Mammary epithelial cell (primary cell): ENCODE measurements at places on chromosomes 5 and 9. TPM values are rescaled to one million over a fixed set of nuclear protein-coding genes. Genes with fewer than 3 reads are reported as not detected.

DNA sequence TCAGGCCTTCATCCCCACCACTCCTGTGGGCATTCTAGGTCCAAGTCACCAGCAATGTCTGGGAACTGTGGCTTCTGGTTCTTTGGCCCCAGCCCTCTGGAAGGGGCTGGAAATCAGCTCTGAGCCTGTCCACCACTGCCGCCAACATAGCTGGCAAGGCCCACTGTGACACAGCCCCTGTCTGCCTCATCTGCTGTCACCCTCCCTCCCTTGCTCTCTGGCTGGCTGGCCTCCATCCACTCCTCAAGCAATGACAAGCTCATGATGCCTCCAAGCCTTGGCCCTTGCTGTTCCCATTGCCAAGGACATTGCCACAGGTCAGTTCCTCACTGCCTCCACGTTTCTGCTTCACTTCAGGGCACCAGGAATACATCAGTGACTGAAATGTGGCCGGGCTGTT lies 93.7 kb downstream of the LHX2 start:
- no peak for DNase-seq

DNA sequence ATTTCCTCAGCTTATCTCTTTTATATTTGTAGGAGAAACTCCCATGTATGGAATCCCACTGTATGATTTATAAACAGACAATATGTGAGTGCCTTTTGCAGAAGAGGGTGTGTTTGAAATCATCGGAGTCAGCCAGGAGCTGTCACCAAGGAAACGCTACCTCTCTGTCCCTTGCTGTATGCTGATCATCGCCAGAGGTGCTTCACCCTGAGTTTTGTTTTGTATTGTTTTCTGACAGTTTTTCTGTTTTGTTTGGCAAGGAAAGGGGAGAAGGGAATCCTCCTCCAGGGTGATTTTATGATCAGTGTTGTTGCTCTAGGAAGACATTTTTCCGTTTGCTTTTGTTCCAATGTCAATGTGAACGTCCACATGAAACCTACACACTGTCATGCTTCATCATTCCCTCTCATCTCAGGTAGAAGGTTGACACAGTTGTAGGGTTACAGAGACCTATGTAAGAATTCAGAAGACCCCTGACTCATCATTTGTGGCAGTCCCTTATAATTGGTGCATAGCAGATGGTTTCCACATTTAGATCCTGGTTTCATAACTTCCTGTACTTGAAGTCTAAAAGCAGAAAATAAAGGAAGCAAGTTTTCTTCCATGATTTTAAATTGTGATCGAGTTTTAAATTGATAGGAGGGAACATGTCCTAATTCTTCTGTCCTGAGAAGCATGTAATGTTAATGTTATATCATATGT lies 18.0 kb upstream of the CTSL start:
- DNase-seq = no peak

DNA sequence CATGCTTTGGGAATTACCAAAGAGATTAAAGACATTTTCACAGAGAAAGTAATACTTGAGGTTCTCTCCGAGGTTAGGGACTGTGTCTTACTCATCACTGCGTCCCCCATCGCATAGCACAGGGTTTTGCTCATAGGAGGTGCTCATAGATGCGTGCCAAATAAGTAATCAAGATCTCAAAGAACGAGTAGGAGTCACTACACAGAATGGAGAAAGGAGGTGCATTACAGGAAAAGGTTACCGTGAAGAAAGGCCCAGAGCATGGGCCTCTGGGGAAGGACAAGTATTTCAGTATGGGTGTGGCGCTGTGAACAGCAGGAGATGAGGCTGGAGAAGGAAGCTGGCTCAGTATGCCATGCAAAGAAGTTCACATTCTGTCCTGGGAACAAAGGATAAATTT lies 182.4 kb downstream of the ACTL7B start:
- DNase-seq = peak; percentile 64

DNA sequence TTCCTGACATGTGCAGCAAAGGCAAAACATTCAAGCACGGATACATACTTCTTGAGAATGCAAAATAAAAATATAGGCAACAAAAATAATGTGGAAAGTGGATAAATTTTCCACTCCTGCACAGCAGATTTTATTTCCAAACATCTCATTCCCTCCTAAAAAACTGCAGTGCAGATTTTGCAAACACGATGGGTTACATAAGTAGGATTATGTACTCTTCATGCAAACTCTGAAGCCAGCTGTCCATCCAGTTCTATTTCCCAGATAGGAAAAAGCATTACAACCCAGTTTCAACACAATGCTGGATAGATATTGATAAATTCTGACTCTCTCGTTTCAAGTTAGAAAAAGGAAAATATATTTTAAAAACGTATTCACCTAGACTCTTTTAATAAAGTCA lies 52.7 kb upstream of the CCNG1 start:
- no peak for DNase-seq

DNA sequence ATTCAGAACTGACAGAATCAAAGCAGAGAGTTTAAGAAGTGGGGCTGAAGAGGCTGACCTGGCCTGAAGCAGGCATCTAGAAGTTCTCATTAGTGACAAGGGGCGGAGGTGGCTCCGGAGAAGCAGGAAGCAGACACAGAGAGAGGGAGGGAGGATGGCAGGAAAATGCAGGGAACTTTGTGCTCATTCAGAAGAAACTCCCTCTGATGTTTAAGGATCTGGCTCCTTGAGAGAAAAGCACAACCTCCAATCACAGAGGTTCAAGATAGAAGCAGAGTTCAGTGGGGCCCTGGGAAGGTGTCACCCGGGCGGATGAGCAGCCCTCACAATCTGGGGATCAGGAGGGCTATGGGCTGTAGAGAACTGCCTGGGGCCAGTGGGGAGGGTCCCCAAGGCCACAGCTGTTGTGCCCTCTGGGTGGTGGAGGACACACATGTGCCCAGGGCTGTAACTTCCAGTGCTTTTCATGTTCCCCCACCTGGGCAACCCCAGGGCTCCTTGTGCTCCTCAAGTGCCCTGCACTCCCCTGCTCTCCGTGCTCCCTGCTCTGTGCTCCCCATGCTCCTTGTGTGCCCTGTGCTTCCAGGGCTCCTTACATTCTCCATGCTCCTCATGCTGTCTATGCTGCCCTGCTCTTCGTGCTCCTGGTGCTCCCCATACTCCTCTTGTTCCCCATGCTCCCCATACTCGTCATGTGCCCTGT lies 51.4 kb downstream of the TRIP13 start:
- no peak for DNase-seq

GRCh38 chr5:174576042-174576441 lies 148.3 kb upstream of the MSX2 start:
- no peak for DNase-seq

DNA sequence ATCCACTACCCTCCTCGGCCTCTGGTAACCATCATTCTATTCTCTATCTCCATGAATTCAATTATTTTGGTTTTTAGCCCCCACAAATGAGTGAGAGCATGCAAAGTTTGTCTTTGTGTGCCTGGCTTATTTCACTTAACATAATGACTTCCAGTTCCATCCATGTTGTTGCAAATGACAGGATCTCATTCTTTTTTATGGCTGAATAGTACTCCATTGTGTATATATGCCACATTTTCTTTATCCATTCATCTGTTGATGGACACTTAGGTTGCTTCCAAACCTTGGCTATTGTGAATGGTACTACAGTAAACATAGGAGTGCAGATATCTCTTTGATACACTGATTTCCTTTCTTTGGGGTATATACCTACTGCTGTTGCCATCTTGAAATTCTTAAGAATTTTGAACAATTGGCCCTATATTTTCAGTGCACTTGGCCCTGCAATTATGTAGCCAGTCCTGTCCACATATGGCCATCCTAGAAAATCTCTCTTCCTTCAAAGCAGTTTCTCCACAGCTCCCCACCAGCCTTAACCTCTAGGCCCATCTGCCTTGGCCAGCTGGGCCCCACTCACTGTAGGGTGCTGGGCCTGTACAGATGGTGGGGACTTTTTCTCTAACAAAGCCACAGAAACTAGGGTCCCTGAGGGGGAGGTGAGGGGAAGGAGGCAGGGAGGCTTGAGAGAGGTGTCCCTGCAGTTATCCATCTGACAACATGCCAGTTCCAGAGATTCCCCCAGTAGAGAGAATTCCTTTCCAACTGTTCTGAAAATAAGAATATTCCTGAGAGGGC lies 81.9 kb upstream of the LHFPL2 start:
- DNase-seq = no peak

- peak; percentile 46 for DNase-seq
These were observed 21.7 kb downstream of the F2RL2 start for GRCh38 chr5:76601470-76601869.

Gene SPTAN1
- 203 and 257 TPM in 2 replicates for total RNA-seq

DNA sequence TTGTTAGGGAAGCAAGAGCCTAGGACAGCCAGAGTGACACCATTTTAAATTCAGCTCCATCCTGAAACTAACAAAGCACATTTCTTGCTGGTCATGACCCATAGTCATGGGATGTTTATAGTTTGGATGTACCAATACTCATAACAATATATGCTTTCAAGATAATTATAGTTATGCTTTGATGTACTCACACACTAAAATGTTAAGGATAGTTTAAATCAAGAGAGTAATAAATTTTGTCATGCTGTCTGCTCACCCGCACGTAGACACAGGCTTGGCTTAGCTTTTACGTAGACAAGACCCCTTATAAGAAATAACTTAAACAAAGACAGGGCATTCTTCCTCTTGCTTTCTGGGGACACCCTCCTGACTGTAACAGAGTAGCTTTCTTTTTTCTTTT lies 8.9 kb upstream of the STXBP1 start:
- DNase-seq = no peak

Gene GTF2H2
- total RNA-seq = 44.3 TPM

Gene CERCAM
- total RNA-seq = 69.3 TPM

Gene NUTM2F
- total RNA-seq = not detected

DNA sequence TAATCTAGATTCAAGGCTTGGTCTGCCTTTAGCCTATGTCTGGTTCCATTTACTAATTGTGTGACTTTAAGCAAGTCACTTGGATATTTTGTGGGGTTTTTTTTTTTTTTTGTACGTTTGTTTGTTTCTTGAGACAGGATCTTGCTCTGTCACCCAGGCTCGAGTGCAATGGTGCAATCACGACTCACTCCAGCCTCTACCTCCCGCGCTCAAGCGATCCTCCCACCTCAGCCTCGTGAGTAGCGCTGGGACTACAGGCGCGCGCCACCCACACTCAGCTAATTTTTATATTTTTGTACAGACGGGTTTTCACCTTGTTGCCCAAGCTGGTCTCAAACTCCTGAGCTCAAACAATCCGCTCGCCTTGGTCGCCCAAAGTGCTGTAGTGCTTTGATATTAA lies 1.1 kb upstream of the PFDN1 start:
- no peak for DNase-seq

Gene NTRK2
- total RNA-seq = 1.5 TPM

Gene FSTL4
- 3.7 TPM for total RNA-seq

DNA sequence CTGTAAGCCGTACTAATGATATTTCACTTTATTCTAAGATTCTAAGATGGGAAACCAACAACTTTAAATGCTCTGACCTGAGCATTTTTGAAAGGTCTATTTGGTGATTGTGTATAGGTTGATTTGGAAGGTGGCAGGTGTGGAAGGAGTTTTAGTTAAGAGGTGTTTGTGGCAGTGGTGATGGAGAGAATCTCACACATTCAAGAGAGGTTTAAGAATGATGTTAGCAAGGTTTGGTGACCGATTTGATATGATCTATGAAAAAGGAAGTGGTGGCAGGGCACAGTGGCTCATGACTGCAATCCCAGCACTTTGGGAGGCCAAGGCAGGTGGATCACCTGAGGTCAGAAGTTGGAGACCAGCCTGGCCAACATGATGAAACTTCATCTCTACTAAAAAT lies 319.2 kb upstream of the CD180 start:
- no peak for DNase-seq

GRCh38 chr5:135883441-135883840 lies 12.2 kb downstream of the IL9 start:
- DNase-seq = no peak

- DNase-seq = no peak
These were observed 6.3 kb downstream of the MYO10 start for GRCh38 chr5:16929831-16930230.

Gene ORM2
- not detected for total RNA-seq

DNA sequence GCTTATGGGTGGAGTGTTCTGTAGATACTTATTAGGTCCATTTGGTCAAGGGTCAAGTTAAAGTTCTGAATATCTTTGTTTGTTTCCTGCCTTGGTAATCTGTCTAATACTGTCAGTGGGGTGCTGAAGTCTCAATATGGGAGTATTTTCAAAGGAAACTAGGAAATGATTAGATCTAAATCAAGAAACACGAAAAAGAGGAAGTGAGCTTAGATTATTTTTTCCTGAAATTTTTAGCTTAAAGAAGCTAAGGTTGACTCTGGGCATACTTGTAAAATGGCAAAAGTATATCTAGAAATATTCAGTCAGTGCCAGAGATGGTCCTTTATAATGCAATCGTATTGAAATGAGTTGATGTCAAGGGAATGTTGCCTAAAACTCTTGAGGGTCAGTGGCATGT lies 313.5 kb downstream of the ICE1 start:
- DNase-seq = no peak

Gene LURAP1L
- total RNA-seq = 52.9 and 126 TPM in 2 replicates

GRCh38 chr9:27353474-27354229 lies 56.7 kb upstream of the EQTN start:
- DNase-seq = no peak

Gene SOX30
- total RNA-seq = not detected

- no peak for DNase-seq
These were observed 19.5 kb downstream of the ERAP1 start for GRCh38 chr5:96788112-96788749.

Gene CCDC171
- 2.2 and 4.1 TPM in 2 replicates for total RNA-seq

DNA sequence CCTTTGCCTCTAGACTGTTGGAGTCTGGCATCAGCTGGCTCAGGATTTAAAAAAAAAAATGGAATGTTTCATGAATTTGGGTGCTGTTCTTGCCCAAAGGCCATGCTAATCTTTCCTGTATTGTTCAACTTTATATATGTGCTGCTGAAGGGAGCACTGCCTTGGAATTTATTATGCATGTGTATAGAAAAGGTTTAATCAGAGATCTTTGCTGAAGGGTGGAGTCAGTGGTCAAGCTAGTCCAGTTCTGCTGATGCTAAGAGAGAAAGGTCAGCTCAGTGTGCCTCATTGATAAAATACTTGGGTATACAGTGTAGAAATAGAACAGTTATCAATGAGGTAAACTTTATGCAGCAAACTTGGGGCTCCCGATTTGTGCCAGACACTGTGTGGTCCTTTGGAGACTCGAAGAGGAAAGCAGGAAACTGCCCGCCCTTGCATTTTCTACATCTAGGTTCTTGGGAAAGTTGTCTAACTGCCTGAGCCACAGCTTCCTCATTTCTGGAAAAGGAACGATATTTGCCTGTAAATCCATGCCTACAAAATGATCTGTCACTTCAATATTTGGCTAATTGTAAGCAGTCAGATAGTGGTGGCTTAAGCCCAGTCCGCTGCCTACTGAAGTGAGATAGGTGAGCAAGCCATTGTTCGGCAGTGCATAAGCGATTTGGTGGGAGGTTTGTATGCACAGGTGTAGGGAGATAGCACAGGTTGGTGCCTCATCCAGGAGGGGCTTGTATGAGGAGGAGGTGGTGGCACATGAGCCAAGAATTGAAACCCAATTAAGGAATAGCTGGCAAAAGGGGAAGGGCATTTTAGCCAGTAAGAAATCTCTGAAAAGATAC lies 29.2 kb upstream of the GTF2H2C start:
- DNase-seq = no peak
